ENCODE measurements at places on chromosomes 1 and 21.

GRCh38 chr1:180440335-180440734 is 62.0 kb downstream of the ACBD6 start:
- DNase-seq: no peak

DNA sequence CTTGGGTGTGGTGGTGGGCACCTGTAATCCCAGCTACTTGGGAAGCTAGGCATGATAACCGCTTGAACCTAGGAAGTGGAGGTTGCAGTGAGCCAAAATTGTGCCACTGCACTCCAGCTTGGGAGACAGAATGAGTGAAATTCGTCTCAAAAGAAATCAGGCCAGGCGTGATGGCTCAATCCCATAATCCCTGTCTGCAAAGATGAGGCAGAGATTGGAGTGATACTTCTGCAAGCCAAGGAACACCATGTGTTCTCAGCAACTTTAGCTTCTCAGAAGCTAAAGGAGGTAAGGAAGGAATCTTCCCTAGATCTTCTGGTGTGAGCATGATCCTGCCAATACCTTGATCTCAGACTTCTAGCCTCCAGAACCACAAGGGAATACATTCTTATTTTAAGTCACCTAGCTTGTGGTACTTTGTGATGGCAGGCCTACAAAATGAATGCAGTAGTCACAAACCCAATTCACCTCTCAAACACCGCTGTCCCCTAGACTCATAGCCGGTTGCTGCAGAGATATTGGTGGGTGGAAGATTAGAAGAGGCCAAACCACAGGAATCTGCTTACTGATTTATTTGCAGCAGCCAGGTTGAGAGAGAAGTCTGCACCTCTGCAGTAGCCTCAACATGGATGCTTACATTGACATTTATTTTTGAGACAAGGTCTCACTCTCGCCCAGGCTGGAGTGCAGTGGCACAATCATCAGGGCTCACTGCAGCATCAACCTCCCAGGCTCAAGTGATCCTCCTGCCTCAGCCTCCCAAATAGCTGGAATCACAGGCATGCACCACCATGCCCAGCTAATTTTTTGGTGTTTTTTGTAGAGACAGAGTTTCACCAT is 18.6 kb downstream of the L1TD1 start:
- no peak for DNase-seq

GRCh38 chr21:23804866-23805265 is 1802.4 kb downstream of the MRPL39 start:
- no peak for DNase-seq

DNA sequence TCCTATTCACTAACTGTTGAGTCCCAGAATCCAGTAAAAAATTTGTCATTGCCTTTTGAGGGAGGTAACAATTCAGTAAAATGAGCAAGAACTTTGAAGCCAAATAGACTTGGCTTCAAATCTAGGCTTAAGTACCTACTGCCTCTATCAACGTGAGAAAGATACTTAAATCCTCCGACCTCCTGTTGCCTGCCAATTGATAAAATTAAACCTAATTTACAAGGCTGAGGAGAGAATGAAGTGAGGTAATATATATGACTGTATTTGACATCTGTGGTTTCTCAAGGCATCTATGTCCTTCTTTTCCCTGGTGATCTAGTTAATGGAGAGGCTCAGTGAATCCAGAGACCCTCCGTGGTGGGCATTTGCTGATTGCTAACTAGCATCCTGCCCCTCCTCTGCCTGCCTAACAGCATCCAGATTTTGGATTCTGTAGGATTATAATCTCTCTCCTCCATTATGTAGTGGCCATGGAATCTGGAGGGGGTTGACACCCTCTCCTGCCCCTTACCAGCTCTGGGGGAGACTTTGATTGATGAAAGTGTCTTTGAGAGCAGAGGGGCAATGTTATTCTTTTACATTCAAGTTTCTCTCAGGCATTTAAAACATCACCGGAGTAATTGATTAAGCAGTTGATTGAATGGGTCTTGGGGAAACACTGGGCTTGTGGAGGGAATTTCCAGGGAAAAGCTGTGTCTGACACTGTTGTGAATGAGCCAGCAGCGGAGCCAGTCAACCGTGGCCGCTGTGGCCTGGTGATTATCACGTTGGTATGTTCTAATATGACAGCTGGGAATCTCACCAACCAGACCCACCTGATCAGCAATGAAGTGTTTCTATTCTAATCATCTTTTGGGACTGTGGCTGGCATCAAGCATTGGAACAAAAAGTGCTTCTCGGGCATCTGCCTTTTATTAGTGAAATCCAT is 140.7 kb upstream of the FAM78B start:
- no peak for DNase-seq

- no peak for DNase-seq
These were observed 121.7 kb downstream of the KCNN3 start for GRCh38 chr1:154748405-154748775.
